Left ventricle myocardium superior (tissue), 1 donor: ENCODE measurements at places on chromosomes 12 and 14.

GRCh38 chr12:88153959-88154358 is 11.9 kb downstream of the TMTC3 start:
- no peak for DNase-seq

GRCh38 chr12:76337583-76337982 is 10.6 kb downstream of the BBS10 start:
- DNase-seq = no peak

- DNase-seq = no peak
Measured at GRCh38 chr14:33679461-33680225, 271.2 kb downstream of the EGLN3 start.

GRCh38 chr12:66596199-66596598 is 82.7 kb downstream of the GRIP1 start:
- DNase-seq = no peak

DNA sequence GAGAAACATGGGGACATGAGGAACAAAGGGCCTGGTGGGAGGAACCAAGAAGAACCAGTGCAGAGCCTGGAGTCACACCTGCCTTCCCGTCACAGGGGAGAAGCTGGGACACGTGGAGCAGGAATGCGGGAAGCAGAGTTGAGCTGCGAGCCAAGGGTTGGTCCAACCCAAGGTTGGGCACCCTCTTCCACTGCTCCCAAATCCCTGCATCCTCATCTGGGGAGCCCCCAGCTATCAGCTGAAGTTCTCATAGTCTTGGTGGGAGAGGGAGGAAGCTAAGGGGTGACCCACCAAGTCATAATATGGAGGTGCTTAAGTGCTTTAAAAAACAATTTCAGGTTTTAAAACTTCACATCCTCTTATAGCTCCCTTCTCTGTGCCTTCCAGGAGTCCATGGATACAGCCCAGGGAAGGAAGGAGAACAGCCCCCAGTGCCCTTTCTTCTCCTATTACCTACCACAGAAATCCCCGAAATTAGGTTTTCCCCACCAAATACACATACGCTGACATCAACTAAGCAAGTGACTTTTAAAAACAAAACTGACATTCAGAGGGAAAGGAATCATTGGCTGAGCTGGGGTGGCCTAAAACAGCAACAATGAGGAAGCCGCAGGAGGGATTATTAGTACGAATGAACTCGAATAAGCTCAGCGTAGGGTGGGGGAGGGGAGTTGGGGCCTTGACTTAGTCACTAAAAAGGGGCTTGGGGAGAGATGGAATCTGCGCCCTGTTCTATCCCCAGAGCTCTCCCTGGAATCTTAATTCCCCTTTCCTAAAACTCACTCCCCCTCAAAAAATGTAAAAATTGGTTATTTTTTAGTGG is 4.5 kb downstream of the MYL6 start:
- no peak for DNase-seq

DNA sequence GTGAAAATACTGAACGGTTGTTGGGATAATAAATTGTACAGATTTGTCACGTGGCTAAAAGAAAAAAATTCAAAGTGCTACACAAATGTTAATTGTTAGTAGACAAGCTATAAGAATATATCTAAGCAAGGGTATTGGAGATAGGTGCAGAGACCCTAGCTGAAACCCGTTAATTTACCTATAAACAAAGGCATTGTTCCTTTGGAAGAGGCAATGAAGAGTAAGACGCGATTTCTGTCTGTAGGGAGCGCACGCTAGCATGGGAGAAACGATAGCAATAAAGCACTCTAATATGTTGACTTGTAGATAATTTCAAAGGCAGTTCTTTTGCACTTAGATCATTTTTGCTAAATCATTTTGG is 565 bp downstream of the CCDC77 start:
- no peak for DNase-seq

DNA sequence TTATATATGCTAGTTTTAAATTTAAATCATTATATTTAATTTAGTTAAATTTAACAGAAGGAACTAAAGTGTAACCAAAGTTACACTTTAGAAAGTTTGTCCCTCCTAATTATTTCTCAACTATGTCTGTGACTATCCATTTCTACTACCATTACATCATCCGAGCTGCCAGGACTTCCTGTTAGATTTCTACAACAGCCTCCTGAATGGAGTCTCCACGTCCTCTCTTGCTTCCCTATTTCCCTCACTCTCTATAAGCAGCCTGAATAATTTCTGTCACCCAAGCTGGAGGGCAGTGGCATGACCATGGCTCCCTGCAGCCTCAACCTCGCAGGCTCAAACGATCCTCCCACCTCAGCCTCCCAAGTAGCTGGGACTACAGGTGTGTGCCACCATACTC is 84.1 kb downstream of the TTC7B start:
- no peak for DNase-seq
